Stimulated activated CD4-positive, alpha-beta T cell treated with anti-CD3 and anti-CD28 coated beads, Interleukin-2, amount 100 ng/mL, for 24 hours (primary cell): ENCODE measurements at places on chromosomes 1 and 21.

- no peak for DNase-seq
These were observed 11.5 kb upstream of the A3GALT2 start for GRCh38 chr1:33332357-33332789.

DNA sequence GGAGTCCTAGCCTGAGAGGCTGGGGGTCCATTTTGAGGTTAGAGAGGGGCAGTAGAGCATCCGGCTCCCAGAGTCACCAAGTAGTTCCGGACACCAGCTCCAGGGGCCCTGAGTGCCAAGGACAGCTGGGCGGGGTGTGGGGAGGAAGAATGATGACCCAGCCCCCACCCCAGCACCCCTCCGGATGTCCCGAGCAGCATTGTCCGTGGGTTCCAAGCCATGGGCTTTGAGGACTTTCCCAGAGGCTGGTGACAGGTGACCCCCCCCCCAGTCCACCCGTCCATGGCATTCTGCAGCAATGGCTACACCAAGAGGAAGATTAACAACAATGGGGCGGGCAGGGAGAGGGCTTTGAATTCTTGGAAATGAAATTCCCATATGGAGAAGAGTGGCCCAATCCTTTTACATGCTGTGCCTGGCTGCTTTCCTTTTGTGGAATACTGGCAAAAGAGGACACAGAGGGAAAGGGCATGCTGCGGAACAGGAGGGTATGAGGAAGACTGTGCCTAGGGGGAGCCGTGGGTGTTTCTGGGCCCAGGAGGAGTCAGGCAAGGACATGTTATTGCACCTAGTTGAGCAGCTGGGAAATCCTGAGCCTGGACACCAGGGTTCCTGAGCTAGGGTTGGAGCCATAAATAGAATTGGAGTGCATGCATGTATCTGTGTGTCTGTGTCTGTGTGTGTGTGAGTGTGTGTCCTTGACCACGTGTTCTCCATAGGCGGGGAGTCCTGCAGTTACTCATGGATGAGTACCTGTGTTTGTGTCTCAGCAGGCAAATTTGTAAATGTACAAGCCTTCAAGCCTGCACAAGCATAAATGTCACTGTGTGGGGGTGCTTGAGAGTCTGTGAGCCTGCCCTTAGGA lies 956 bp downstream of the ATP1A2 start:
- DNase-seq, result no peak

- no peak for DNase-seq
These were observed 91.2 kb downstream of the SLC45A1 start for GRCh38 chr1:8409106-8409505.

GRCh38 chr1:225946082-225946620 lies 5.1 kb upstream of the LEFTY2 start:
- no peak for DNase-seq

DNA sequence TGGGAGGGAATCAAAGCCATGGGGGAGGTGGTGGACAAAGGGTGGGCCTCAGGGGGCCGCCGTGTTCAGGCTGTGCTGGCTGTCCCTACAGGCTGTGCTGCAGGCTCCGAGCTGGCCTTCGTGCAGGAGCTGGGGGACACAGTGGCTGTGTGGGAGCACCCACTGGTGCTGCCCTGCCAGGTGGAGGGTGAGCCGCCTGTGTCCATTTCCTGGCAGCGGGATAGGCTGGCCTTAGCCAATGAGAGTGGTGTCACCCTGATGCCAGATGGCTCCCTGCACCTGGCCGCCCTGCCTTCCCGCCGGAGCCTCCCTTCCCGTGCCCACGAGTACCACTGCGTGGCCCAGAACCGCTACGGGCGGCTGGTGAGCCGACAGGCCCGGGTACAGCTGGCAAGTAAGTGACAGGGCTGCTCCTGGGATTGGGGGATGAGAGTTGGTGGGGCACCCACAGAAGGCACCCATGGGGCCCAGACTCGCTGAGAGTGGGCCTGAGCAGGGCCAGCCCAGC lies 20.2 kb downstream of the SLC27A3 start:
- DNase-seq, result no peak

DNA sequence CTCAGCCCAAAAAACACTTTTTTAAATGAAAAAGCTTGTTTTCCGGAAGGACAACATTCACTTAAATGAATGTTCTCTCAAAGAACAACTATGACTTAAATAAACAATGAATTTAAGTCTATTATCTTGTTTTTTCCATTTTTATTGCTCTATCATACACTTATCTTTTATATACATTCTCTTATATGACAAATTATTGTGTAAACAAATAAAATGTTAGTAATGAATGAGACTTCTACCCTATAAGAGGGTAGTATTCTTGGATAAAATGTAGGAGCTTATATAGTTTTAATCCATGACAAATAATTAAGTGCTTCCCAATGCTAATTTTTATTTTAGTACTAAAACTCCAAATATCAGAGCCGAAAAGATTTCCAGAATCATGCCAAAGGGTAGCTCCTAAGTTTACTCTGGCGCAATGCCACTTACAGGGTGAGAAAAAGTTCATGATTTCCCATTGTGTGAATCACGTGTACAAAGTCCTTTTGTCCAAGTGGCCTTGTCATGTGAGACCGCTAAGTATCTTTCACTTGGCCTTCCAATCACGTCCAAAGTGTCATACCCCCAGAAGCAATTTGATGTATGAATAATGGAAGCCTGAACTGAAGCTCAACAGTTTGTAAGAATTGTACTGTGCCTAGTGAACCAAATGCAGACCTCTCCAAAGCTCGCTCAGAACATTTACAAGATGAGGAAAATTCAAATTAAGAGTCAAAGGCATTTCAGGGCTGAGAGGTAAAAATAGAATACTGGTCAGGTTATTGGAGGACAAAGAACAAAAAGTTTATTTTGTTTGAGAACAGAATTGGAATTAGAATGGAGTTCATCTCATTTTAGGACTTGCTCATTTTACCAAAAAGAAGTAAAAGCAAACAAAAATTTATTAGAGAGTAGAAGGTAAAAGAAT lies 56.6 kb upstream of the C1orf21 start:
- DNase-seq, result no peak

GRCh38 chr1:26043765-26044164 lies 2.2 kb downstream of the SLC30A2 start:
- no peak for DNase-seq

DNA sequence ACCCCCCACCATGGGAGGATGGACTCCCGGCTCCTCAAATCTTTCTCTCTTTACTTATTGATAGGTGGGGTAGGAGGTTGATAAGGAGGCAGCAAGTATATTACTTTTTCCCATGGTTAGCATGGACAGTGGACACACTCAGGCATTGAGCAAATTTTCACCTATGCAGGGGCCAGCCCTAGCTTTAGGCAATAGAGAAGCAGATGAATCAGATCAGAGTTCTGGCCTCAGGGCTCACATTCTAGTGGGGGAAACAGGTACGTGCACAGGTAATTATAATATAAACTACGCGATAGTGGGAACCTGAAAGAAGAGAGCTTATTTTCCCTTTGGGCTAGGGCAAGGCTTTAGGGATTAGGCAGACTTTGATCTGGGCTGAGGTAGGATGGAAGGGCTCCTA lies 13.5 kb upstream of the FOXE3 start:
- DNase-seq, result no peak

GRCh38 chr1:61638296-61638695 lies 86.6 kb downstream of the TM2D1 start:
- no peak for DNase-seq

- no peak for DNase-seq
These were observed 63.4 kb upstream of the LRP8 start for GRCh38 chr1:53391296-53391695.

DNA sequence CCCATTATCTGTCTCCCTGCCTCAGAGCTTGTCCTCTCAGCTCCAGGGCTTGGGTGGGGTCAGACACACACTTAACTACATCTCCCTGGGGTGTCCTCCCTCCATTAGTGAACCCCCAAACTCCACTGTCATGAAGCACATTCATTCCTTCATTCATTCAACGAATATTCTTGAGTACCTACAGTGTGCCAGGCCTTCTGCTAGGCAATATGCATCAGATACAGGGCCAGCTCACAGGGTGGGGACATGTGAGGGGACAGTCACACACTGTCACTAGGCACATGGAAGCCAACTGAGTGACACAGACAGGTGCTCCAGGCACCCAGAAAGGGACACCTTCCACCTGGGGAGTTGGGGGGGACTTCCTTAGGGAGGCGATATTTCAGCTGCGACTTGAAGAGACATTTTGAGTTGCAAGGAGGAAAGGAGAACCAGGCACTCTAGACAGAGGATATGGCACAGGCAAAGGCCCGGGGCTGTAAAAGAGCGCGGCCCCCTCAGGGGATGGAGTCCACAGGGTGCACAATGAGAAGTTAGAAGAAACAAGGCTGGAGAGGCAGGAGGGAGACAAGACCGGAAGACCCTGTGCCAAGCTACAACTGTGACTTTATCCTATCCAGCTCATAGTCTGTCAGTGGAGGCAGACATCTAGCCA lies 8.7 kb upstream of the S100A8 start:
- DNase-seq, result no peak

DNA sequence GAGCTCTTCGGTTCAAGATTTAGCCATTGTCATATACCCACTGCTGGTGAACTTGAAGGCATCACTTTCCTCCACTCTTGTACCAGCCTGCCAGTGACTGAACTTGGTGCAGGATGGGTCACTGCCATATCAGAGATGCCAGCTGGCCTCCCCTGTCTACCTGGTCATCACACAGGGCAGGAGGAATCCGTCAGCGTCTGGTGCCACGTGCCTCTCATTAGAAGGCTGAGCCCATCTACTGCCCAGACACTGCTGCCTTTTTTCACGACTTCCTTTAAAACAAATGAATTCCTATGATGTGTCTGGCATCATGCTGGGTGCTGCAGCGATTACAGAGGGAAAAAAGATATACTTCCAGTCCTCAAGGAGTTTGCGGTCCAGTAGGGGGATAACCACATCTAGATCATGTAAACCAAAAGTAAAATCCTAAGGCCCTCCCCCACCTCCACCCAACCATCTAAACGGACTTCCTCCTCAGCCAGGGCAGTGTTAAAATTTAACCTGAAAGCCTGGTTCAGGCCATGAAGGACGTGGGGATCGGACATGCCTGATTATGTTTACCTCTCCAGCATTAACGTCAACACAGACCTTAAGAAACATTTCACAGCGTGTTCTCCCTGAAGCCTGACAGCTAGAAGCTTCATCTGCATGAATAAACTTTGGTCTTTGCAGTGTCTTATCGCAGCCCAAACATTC lies 29.2 kb upstream of the PDE9A start:
- DNase-seq, result no peak

DNA sequence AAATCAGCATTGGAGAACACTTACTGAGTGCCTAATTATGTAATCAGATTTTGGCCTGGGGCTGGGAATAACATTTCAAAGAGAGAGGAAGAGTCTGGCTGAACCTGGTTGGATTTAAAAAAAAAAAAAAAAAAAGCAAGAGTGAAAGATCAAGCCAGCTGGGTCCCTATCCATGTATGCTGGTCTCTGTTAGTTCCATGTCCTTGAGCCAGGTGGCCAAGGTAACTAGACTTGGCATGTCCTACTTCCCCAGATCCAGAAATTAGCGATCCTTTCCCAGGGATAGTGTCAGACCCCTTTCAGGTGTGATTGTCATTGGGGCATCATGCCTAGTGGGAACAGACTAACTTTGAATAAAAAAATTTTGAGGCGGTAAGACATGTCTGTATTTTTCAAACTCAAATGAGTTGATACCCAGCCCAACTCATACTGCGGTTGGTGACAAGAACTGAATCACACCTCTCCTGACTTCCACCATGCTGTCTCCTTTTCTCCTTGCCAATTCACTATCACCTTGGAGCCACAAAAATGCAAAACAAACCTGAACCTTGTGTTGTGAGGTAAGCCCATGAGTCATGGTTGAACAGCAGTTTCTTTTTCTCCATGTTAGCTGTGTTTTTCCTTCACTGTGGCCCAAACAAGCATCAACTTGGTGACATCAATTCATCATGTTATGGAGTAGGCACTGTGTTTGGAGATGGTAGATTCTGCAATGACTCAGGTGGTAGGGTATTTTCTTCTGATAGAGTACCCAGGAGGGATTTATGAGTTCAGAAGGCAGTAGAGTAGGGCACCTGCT lies 24.5 kb upstream of the PPP2R5A start:
- DNase-seq, result no peak

- DNase-seq, result no peak
These were observed 82.8 kb downstream of the DMRTB1 start for GRCh38 chr1:53541761-53542550.

DNA sequence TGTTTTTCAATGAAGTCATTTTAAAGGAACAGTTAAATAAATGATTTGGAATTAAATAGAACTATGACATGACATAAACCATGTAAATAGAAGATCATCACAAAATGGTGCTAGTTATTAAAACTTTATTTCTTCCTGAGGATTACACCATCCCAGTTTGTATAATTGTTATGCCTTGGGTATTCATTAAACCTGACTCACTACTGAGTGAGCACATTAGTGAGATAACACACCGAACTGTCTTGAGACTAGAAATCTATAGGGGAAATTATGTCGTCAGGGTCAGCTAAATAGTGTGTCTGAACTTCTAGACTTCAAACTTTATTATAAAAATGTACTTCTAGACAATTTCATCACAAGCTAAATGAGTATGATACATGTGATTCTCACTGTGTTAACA lies 189.4 kb downstream of the NCAM2 start:
- no peak for DNase-seq

DNA sequence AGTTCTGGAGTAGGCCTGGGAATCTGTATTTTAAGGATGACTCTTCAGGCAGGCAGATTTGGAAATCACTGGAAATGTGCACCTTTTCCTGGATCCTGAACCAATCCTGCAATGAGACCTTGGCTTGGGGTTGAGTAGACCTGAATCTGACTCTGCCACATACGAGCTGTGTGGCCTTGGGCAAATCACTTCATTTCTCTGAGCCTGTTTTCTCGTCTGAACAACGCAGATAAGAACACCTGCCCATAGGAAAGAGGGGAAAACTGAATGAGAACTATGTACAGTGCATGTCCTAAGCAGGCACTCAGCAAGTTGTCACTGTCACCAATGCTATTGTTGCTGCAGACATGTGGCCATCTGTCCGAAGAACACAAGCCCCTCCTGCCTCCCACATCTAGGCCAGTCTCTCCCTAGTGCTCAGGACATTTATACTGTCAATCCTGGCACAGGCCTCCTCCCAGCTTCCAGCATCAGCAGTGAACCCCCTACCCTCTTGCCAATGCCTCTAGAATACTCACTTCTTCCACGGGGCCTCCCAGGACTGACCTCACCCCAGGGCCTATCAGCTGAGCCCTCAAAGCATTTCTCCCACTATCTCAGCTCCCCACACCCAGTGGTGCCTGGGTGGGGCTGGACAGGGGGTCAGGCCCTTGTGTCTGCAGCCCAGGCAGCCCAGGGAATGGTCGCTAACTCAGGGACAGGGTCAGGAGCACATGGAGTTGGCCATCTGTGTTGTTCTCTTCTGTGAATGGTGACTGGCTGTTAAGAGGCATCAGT lies 88.8 kb upstream of the ZBTB40 start:
- DNase-seq, result no peak

- DNase-seq, result no peak
These were observed 30.6 kb downstream of the LY9 start for GRCh38 chr1:160826546-160826945.
